ENCODE measurements at places on chromosomes 3 and 15. TPM values are rescaled to one million over a fixed set of nuclear protein-coding genes. Genes with fewer than 3 reads are reported as not detected.

The PLEKHO2 gene
- 8.5 TPM for total RNA-seq

The GOLGA8S gene
- total RNA-seq: 0.40 TPM

The IQCF5 gene
- not detected for total RNA-seq

The SEC11A gene
- total RNA-seq: 94.6 TPM

The FANCD2 gene
- total RNA-seq: 1.6 TPM

The ARGFX gene
- total RNA-seq: not detected

The CASR gene
- not detected for total RNA-seq

The A4GNT gene
- total RNA-seq: not detected

The RNU5B-1 gene
- 40.8 TPM for total RNA-seq

The PCLAF gene
- total RNA-seq: 0.20 TPM

The CFAP100 gene
- total RNA-seq: not detected

The PLXNA1 gene
- total RNA-seq: 23.8 TPM

The SLC30A4 gene
- 3.2 TPM for total RNA-seq

The HMG20A gene
- 32.0 TPM for total RNA-seq

The PLD1 gene
- total RNA-seq: 75.1 TPM

The PP2D1 gene
- total RNA-seq: not detected

The PLCH1 gene
- total RNA-seq: 0.50 TPM

The MESP1 gene
- 8.4 TPM for total RNA-seq

The ARID3B gene
- 2.0 TPM for total RNA-seq

The TNK2 gene
- total RNA-seq: 28.9 TPM
